ENCODE measurements at places on chromosomes 6 and 20. TPM values are rescaled to one million over a fixed set of nuclear protein-coding genes. Genes with fewer than 3 reads are reported as not detected.

GRCh38 chr6:170098428-170099170 is 192.3 kb downstream of the DLL1 start:
- no peak overlapping the region for H3K27ac ChIP-seq
- peak; percentile 50 for DNase-seq
- no peaks in the 10 kb centered on the region for H3K27me3 ChIP-seq

DNA sequence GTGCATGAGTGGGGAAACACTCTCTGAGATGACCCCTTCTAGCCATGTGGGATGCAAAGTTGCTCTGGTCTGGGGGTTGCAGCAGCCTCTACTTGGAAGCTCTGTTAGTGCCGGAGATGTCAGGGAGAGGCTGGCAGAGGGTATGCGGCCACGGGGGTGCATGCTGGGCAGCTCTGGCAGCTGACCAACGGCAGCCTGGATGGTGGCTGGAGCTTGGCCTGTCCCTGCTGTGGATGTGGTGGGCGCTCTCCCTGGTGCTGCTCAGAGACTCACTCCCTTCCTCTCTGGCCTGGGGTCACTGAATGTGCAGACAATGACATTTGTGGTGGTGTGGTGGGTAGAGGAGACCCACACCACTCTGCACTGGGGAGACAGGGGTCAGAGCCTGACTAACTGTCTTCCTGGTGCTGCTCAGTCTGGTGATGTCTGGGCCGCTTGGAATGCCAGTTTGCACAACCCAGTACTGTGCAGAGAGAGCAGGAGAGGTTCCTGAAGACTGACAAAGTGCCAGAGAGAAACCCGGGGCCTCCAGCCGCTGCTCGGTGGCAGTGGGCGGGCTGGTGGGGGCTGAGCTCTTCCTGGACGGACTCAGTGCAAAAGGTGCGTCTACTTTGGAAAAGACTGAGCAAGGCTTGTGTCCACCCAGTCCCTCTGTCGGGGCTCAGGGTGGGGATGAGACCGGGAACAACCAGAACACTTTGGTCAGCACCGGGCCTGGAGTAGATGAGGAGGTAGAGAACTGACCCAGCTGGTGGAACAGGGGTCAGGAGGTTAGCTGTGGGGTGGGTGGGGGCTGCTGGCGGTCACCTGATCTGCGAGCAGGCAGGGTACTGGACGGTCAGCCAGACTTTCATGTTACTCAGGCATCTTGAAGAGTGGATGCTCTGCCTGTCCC is 2.7 kb downstream of the MYT1 start:
- H3K4me3 ChIP-seq, result no peak overlapping the region
- no peaks in the 10 kb centered on the region for H3K4me1 ChIP-seq
- no peak overlapping the region for H3K27ac ChIP-seq
- DNase-seq, result no peak
- H3K36me3 ChIP-seq, result no peaks in the 10 kb centered on the region

DNA sequence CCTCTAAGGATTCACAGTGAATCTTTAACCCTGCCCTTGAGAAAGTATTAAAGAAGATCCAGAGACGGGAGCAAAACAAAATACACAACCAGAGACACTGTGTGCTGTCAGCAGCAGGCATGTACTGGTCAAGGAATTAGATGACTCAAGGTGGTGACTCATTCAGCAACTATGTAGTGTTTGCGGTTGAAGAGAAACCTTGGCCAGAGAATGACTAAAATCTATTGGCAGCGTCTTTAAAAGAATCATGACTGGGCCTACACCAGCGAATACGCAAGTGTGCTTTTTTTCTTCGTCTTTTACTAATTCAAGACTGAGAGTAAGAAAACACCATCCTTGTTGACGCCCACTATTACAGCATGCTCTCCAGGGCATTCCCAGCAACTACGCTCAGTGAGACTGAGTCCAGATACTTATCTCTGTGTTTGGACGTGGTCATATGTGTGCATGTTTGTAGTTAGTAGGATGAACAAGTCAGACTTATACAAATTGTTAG is 72.4 kb upstream of the BACH2 start:
- no peaks in the 10 kb centered on the region for H3K27me3 ChIP-seq
- peaks cover 18% of the 10 kb centered on the region for H3K4me1 ChIP-seq
- H3K27ac ChIP-seq, result peak overlapping the region; percentile 72
- peak; percentile 88 for DNase-seq

DNA sequence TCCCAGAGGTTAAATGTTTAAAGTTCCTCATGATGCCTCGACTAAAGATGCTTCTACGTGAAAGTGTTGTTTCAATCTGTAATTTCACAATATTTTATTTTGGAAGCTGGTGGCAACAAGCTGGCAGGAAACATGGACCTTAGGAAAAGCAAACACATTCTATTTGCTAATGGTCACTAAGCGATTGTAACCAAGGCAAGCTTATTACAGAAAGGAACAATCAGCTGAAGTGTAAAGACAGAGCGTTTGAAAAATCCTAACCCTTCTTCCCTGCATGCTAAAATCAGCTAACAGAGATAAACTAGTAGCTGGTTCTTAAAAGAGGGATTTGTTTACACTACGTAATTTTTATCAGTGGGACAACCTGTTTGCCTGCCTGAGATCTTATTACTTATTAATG is 50.0 kb downstream of the IL20RA start:
- no peak overlapping the region for H3K4me3 ChIP-seq
- H3K27me3 ChIP-seq, result peaks cover 32% of the 10 kb centered on the region
- no peak for DNase-seq
- peaks cover 7% of the 10 kb centered on the region for H3K4me1 ChIP-seq
- H3K27ac ChIP-seq, result no peak overlapping the region

DNA sequence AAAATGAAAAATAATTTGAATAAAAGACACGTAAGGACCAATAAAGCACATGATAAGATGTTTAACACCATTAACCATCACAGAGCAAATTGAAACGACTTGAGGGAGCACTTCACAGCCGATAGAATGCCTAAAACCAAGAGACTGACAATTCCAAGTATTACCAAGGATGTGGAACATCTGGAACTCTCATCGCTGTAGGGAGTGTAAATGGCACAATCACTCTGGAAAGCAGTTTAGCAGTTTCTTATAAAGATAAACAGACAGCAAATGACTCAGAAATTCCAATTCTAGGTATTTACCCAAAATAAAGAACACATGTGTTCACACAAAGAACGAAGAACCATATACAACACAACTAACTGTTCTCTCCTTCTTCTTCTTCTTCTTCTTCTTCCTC is 8.5 kb upstream of the UBD start:
- no peaks in the 10 kb centered on the region for H3K27me3 ChIP-seq
- H3K27ac ChIP-seq, result no peak overlapping the region
- H3K4me1 ChIP-seq, result no peaks in the 10 kb centered on the region
- no peak overlapping the region for H3K4me3 ChIP-seq
- no peaks in the 10 kb centered on the region for H3K36me3 ChIP-seq

GRCh38 chr6:148700741-148701311 is 46.0 kb upstream of the UST start:
- no peak for DNase-seq
- H3K4me3 ChIP-seq, result peak overlapping the region; percentile 43
- H3K27ac ChIP-seq, result peak overlapping the region; percentile 59
- peaks cover 18% of the 10 kb centered on the region for H3K4me1 ChIP-seq

- no peak overlapping the region for H3K4me3 ChIP-seq
- no peaks in the 10 kb centered on the region for H3K36me3 ChIP-seq
- H3K27me3 ChIP-seq, result peaks cover 23% of the 10 kb centered on the region
- H3K4me1 ChIP-seq, result peaks cover 21% of the 10 kb centered on the region
Measured at GRCh38 chr20:61254881-61255626, 3.0 kb downstream of the CDH4 start.

DNA sequence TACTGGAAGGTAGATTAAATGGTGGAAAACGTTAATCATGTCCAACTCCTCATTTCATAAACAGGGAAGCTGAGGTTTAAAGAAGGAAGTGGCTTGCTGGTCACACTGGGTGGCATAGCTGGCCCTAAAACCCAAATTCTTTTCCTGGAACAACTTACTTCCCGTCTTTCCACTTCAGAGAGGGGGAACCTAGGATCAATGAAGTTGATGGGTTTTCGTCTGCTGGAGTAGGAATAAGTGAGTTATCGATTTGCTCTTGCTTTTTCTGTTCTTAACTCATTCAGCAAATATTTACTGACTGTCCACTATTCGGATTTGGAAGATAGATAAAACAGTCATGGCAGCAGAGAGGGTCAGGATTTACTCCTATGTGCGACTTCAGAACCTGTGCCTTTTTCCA is 1.2 kb upstream of the SYS1 start:
- H3K27me3 ChIP-seq, result no peaks in the 10 kb centered on the region
- DNase-seq, result peak; percentile 45
- no peak overlapping the region for H3K4me3 ChIP-seq
- H3K4me1 ChIP-seq, result peaks cover 67% of the 10 kb centered on the region
- H3K36me3 ChIP-seq, result peaks cover 5% of the 10 kb centered on the region
- peak overlapping the region; percentile 96 for H3K27ac ChIP-seq

DNA sequence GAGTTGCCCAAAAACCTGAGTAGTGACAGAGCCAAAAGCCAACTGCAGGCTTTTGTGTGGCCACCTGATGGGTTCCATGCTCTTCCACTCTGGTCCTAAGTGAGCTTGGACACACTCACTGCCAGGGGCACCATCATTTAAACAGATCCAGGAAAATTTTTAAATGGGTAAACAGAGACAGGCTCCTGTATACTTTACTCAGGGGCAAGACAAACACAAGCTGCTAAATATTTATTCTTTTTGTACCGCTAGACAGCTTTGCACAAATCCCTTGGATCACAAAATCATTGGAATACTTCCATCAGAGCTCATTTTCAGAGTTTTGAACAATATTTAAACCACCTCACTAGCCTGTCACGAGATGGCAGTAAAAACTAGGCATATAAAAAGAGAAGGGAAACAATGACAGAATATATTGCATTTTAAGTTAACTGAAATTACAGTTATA is 31.4 kb downstream of the GCLC start:
- H3K27me3 ChIP-seq, result no peaks in the 10 kb centered on the region
- peaks cover 7% of the 10 kb centered on the region for H3K36me3 ChIP-seq
- H3K27ac ChIP-seq, result peak overlapping the region; percentile 60
- no peak overlapping the region for H3K4me3 ChIP-seq
- no peak for DNase-seq
- no peaks in the 10 kb centered on the region for H3K4me1 ChIP-seq

GRCh38 chr6:35089935-35090505 is 51.1 kb downstream of the TCP11 start:
- no peak overlapping the region for H3K4me3 ChIP-seq
- peak overlapping the region; percentile 67 for H3K27ac ChIP-seq
- no peaks in the 10 kb centered on the region for H3K27me3 ChIP-seq

- peak overlapping the region; percentile 61 for H3K27ac ChIP-seq
- peaks cover 11% of the 10 kb centered on the region for H3K4me1 ChIP-seq
- H3K27me3 ChIP-seq, result peaks cover 42% of the 10 kb centered on the region
Measured at GRCh38 chr6:106360989-106361430, 493 bp downstream of the CRYBG1 start.

GRCh38 chr6:25312703-25313102 is 33.5 kb downstream of the CARMIL1 start:
- peak overlapping the region; percentile 53 for H3K27ac ChIP-seq
- no peaks in the 10 kb centered on the region for H3K36me3 ChIP-seq
- DNase-seq, result no peak
- no peak overlapping the region for H3K4me3 ChIP-seq
- no peaks in the 10 kb centered on the region for H3K27me3 ChIP-seq

DNA sequence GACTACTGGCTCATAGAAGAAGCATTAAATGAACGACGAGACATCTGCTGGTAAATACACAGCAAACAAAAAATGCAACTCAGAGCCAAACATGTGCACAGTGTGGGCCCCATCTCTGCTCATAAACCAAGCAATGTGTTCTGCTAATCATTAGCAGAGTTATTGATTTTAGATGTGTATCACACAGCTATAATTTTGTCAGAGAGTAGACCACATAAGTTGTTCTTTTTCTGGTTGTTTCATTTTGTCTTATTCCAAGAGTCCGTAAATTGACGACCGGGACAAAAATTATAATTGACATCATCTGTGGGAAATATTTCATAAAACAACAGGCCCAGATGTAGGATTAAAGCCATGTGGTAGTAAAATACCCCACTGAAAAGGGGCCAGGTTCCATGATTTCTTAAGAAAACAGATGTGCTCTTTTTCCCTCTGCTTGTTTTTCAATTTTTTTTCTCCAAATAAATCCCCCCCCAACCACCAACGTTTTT is 423.6 kb downstream of the HAO1 start:
- no peaks in the 10 kb centered on the region for H3K27me3 ChIP-seq
- no peaks in the 10 kb centered on the region for H3K4me1 ChIP-seq
- DNase-seq, result no peak
- H3K27ac ChIP-seq, result no peak overlapping the region
- H3K4me3 ChIP-seq, result no peak overlapping the region

- DNase-seq, result no peak
- H3K4me1 ChIP-seq, result no peaks in the 10 kb centered on the region
- no peak overlapping the region for H3K27ac ChIP-seq
- H3K36me3 ChIP-seq, result no peaks in the 10 kb centered on the region
- H3K27me3 ChIP-seq, result no peaks in the 10 kb centered on the region
Measured at GRCh38 chr20:24321973-24322372, 147.5 kb upstream of the SYNDIG1 start.

DNA sequence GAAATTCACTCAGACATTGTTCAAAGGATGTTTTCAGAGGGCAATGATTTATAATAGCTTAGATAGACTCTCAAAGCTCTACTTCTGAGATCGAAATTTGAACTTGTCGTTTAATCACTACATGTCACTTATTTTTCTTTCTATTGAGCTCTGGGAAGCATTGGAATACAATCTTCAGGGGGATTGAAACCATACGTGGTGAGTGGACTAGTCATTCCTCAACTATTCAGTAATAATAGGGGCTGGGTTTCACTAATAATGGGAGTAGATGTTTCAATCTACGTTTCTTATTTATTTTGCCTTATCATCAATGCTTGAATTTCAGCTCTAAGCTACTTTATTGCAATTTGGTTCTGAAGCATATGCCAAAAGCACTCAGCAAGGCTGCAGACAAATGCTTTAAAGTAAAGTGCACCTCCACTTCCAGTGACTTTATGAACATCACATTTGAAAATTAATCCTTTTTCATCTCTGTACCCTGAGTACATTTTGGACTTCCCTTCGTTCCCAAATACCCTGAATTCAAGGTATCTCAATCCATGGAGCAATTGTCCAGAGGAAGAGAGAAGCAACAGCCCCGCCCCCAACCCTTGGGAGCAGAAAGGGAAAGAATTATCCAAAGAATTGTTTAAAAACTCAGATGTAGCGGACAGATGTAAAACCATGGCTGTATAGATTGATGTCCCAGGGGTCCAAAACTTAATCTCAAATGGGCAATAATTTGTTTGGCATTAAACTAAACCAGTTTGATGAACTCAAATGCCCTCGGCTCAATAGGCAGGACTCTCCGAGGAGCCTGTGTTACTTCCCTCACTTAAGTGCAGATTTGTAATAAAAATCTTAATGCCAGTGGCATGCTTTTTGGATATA is 68.1 kb downstream of the HFE start:
- H3K4me1 ChIP-seq, result peaks cover 22% of the 10 kb centered on the region
- peak; percentile 74 for DNase-seq
- peak overlapping the region; percentile 100 for H3K27ac ChIP-seq
- no peaks in the 10 kb centered on the region for H3K36me3 ChIP-seq
- no peaks in the 10 kb centered on the region for H3K27me3 ChIP-seq

The EDN3 gene
- 0.49 TPM for total RNA-seq

The ACOT8 gene
- total RNA-seq, result 42.5 TPM

The SPATA25 gene
- total RNA-seq, result 1.6 TPM

The TCP11 gene
- not detected for total RNA-seq

The TFAP2C gene
- total RNA-seq, result 3.5 TPM

The SYTL3 gene
- 3.3 TPM for total RNA-seq

The SMPD2 gene
- 8.6 TPM for total RNA-seq

The TNXB gene
- 66.0 TPM for total RNA-seq

The GLP1R gene
- not detected for total RNA-seq

The TRIM15 gene
- total RNA-seq, result not detected

The TP53TG5 gene
- not detected for total RNA-seq
